ENCODE measurements at places on chromosomes 11 and 22.

DNA sequence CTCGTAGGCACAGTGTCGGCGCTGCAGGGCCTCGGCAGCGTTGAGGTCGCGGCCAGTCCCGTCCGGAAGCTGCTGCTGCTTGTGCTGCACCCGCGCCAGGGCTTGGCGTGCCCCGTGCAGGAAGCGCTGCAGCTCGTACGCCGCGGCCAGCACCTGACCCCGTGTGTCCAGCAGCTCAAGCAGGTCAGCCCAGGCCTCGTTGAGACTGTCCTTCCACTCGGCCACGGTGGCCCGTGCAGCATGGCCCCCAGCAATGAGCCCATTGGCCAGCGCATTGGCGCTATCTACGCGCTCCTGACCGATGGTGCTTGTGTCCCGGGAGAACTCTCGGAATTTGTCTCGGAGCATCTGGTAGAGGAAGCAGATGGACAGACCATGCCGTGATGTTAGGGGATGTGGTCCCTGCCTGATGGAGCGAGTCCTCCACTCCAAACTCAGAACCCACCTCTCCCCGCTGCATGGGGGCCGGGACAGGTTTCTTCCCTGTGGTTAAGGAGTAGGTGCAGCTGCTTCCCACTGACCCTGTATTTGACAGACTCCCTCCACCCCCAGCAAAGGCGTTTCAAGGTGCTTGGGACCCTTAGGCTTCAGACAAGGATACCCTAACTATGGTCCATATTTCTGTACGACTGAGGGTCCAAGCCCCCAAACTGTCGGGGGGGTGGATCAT, 13.8 kb upstream of the RBM4B start:
- no peak for DNase-seq

DNA sequence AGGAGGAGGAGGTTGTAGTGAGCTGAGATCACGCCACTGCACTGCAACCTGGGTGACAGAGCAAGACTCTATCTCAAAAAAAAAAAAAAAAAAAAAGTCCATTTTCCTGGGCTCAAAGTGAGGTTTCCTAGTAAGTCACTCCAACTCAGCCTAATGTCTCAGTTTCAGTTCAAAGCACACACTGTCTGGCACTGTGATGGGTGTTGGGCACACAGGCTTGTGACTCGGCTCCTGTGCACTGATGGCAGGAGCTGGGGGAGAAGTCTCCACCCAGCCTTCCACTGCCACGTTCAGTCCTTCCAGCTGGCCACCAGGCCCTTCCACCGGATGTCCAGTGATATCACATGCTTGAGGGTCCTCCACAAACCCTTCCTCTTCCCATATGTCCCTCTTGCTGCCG, 186.0 kb downstream of the CEP164 start:
- no peak for DNase-seq

- no peak for DNase-seq
Measured at GRCh38 chr11:36693139-36693843, 95.3 kb upstream of the RAG2 start.

DNA sequence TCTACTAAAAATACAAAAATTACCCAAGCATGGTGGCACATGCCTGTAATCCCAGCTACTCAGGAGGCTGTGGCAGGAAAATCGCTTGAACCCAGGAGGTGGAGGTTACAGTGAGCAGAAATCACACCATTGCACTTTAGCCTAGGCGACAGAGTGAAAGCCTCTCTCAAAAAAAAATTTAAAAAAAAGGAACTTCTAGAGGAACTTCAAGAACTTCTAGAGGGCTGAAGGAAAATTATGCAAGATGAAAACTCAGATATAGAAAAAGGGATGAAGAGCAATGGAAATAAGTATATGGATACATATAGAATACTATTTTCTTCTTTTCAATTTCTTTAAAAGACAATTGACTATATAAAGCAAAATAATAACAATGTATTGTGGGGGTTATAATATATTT, 51.2 kb upstream of the PRR5 start:
- DNase-seq: no peak

DNA sequence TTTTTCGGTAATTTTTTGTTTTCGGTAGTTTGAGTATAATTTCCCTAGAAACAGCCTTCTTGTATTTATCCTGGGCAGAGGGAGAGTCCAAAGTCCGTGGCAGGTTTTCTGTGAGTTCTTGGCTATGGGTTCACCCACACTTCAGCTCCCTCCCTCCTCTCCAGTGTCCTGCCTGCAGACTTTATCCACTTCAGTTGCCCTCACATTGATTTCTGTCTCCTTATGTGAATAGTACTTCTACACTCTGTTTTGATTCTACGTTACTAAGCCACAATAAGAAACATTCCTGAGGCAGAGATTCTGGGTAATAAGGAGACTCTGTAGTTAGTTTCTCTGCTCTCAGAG, 868.6 kb downstream of the METTL15 start:
- DNase-seq: no peak

DNA sequence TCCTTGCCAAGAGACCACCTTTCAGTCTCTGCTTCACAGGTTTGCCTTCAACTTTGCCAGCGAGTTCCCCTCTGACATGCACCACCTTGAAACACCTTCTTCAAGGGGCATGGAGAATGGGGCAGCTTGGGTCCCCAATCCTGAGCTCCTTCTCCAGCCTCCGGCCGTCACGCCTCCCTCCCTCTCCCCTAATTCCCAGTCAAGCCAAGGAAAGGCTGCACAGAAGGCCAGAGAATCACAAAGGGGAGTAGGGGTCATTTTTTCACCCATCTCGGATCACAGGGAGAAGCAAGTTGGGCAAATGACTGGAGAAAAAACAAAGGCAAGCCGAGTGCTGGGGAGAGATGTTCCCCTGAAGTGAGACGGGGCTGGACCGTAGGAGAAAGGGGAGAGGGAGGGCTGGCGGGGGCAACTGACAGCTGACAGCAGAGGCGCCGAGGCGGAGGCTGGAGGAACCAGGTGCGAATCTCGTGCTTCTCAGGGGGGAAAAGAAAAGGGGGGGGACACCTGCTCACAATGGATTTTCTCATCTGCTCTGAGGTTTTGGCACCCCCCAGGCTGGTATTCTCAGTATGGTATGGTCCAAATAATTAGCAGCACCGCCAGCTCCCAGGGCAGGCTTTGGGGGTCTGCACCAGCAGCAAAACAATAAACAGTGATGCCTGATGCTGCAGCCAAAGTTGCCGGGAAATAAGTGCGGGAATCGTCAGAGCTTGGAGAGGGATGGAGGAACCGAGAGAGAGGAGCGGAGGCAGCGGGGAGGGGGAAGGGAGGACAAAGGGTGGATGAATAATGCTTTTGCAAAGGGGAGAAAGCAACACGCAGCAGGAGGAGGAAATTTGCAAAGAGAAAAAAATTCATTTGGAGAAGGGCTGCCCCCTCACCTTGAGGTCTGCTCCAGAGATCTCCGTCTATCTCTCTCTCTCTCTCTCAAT, 644 bp downstream of the YPEL4 start:
- DNase-seq: no peak

DNA sequence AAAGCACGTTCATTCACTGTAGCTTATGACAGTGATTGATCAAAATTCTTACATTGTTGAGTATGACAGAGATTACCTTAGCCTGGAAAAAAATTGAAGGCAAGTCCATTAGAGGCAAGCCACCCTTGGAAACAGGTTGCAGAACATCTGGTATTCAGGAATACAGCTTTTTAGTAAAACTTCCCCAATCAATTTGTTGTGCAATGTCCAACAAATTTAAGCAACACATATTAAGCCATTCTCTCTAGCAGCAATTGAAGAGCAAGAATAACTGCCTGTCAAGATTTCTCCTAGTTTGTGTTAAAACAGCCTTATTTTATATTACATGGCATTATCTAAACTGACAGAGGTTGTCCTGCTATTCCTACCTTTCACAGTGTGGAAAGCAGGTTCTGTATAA, 37.0 kb downstream of the BCL2L13 start:
- no peak for DNase-seq

DNA sequence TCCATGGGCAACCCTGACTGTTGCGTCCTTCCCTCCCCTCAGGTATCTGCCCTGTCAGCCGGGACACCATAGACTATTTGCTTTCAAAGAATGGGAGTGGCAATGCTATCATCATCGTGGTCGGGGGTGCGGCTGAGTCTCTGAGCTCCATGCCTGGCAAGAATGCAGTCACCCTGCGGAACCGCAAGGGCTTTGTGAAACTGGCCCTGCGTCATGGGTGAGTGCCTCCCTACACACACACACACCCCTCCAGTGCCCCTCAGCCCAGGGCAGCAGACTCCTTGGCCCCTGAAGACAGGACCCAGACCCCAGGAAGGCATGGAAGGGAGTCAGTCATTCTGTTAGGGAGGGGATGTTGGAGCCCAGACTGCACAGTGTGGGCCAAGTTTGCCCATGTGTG, 17.9 kb upstream of the UVRAG start:
- DNase-seq: no peak

DNA sequence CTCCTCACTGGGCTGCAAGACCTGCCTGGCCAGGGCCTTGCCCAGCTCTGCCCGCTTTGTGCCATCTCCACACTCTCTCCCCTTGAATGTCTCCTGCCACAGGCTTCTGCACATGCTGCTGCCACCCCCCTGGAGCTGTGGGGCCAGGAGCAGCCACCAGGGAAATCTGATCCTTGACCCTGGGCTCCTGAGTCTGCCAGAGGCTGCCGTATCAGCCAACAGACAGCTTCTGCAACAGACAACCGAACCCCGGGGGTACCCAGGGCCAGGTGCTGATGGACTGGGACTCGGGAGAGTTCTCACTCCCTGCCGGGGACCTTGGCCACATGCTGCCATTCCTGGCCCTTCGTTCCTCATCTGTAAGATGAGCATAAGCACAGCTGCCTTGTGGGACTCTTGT, 3.3 kb upstream of the PPARA start:
- no peak for DNase-seq

DNA sequence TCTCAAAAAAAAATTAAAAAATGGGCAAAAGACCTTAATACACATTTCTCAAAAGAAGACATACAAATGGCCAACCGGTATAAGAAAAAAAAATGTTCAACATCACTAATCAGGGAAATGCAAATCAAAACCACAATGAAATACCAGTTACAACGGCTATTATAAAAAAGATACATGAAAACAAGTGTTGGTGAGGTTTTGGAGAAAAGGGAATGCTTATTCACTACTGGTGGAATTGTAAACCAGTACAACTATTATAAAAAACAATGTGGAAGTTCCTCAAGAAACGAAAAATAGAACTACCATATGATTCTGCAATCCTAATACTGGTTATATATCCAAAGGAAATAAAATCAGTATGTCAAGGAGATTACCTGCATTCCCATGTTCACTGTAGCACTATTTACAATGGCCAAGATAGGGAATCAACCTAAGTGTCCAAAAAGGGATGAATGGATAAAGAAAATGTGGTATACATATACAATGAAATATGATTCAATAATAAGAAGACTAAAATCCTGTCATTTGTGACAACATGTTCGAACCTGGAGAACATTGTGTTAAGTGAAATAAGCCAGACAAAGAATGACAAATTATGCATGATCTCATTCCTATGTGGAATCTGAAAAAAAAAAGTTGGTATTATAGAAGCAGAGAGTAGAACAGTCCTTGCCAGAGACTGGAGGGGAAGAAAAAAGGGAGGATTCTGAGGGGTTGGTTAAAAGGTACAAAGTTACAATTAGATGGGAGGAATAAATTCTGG, 256.9 kb upstream of the PITPNB start:
- no peak for DNase-seq

DNA sequence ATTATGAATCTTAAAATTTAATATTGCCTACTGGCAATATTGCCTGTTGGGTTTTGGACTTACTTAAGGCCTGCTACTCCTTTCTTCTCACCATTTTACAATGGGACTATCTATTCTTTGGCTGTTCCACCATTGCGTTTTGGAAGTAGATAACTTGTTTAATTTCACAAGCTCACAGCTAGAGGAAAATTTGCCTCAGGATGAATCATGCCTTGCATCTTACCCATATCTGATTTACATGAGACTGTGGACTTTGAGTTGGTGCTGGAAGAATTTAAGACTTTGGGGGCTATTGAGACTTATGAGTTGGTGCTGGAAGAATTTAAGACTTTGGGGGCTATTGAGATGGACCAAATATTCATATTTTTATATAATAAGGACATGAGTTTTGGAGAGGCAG, 662.6 kb downstream of the METTL15 start:
- no peak for DNase-seq

GRCh38 chr11:123388640-123389039, 41.4 kb upstream of the GRAMD1B start:
- no peak for DNase-seq

- no peak for DNase-seq
Measured at GRCh38 chr11:553988-554340, 6.6 kb downstream of the LMNTD2 start.

- DNase-seq: no peak
Measured at GRCh38 chr11:123560006-123560405, 94.4 kb downstream of the SCN3B start.

DNA sequence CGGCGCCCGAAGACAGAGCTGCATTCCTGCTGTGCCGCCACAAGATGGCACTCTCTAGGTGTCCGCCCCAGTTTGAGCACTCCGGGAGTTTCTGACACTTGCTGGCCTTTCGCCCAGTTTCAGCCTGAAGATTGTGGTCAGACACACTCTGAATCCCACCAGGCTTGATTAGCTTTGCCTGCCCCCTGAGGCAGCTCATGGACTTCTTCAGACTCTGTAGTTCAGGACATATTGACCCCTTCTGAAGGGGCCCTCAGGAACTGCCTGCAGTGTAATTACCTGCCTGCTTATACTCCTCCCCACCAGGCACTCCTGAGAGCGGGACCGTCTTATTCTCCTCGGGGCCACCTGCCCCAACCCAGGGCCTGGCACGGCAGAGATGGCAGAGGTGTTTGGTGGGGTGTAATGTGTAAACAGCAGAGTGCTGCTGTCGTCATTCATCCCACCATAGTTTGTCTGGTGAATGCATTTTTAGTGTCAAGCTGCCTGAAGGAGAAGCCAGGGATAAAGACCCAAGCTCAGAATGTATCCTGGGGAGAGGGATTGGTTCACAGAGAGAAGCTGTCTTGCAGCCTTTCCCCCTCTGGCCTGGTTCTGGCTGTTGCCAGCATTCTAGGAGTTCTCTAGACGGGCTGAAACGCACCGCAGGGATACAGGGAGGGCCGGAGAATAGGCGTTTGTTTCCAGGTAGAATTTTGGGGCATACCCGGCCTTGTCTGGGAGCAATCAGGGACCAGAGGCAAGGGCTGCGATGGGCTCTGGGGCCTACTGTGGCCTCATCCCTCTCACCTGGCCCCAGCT, 46.4 kb downstream of the EIF3F start:
- DNase-seq: peak; percentile 32

DNA sequence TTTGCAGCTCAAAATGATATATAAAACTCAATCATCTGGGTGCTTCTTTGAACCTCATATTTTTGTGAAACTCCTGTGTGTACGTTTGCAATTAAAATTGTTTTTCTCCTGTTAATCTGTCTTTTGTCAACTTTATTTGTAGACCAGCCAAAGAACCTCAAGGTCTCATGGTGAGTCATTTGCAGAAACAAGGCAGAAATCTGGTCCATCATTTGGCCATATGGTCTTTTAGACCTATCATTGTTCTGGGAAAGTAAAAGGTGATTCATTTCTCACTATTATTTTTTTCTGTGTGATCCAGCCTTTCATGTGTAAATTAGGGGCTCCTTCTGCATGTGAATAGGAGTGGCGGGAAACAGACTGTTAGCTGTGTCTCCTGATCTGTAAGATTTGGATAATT, 399.1 kb upstream of the DDI1 start:
- DNase-seq: no peak

GRCh38 chr11:81098471-81098870, 1635.2 kb downstream of the FAM181B start:
- no peak for DNase-seq

GRCh38 chr11:95445746-95446333, 214.8 kb upstream of the SESN3 start:
- DNase-seq: no peak

- no peak for DNase-seq
Measured at GRCh38 chr11:79195209-79195608, 245.6 kb downstream of the TENM4 start.
